Pons (tissue), 1 donor: ENCODE measurements at places on chromosomes 5 and 9.

DNA sequence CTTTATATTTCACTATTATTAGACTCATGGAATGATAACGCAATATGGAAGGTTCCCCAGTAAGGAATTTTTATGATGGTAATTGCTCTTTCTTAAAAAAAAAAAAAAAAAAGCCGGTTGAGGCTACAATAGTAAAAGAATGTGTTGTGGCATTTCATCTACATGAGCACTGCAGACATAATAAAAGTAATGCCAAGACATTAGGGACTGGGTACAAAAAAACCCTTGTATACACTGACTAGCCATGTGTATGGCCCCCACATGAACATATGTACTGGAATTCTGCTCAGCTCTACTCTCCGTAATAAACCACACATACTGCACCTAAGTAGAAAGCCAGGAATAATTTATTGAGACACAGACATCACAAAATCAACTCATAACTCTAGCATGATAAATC lies 218.4 kb downstream of the ADAMTS6 start:
- DNase-seq = no peak

- DNase-seq = no peak
These were observed 32.4 kb downstream of the CTNNAL1 start for GRCh38 chr9:108980893-108981292.

GRCh38 chr5:159814805-159815585 lies 101.3 kb upstream of the ADRA1B start:
- no peak for DNase-seq

- peak; percentile 45 for DNase-seq
These were observed 42.3 kb downstream of the RNF180 start for GRCh38 chr5:64207978-64208377.

DNA sequence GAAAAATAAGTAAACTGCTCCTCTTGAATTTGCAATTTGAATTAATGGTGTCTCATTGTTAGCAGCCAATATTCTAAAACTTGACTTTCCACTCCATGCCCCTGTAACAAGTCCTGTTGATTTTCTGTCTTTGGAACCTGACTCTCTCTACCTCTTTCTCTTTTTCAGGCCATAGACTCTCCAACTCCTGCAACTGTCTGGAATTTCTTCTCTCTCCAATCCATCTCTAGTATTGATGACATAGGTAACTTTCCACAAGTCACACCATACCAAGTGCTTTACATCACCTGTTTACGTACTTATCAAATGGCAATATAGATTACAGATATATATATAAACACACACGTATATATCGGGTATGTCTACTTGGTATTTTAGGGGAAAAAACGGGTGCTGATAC lies 923 bp downstream of the C5orf34 start:
- DNase-seq = no peak

GRCh38 chr5:116386633-116387032 lies 188.0 kb downstream of the SEMA6A start:
- no peak for DNase-seq

DNA sequence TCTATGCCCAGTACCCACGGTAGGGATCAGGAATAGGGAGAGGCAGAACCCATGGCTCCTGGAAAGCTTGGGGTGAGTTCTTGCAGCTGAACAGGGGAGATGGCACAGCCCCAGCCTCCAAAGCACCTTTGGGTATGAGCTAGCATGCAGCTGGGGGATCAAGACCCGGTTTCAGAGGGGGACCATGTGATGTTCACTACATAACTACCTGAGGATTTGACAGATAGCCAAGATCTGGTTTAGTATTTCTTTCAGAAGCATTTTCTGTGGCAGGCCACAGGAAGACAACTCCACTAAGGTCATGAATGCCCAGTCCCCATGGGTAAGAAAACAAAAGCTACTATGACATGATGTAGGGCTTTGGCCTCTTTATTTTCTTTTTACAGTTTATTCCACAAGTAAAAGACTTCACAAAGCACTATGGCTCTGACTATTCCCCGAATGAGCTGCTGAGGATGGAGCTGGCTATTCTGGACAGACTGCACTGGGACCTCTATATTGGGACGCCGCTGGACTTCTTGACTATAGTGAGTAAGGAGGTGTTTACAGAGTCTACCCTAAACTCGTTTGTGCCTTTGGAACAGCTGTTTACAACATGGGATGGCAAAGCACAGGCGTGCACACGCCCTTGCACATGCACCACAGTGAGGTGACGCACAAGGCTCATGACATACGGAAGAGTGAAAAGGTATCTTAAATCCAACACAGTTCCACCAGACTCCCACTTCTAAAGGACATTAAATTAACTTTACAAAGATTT lies 3.4 kb downstream of the CCNI2 start:
- no peak for DNase-seq

DNA sequence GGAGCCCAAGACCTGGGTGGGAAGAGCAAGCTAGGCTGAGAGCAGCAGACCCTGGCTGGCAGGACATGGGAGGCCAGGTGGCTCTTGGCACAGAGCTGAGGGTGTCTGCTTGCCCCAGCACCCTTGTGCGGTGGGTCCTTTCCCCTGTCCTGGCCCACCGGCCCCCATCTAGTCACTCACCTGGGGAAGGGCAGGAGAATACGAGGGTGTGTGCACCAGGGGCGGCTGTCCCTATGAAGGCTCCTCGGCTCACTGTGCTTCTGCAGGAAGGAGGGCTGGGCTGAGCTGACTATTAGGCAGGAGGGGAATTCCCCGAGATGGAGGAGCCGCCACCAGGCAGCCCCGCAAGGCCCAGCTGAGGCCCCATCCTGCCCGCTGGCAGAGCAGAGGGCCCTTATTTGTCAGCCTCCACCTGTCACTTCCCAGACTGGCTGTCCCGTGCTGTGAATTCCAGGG lies 6.1 kb upstream of the TNIP1 start:
- DNase-seq = no peak

DNA sequence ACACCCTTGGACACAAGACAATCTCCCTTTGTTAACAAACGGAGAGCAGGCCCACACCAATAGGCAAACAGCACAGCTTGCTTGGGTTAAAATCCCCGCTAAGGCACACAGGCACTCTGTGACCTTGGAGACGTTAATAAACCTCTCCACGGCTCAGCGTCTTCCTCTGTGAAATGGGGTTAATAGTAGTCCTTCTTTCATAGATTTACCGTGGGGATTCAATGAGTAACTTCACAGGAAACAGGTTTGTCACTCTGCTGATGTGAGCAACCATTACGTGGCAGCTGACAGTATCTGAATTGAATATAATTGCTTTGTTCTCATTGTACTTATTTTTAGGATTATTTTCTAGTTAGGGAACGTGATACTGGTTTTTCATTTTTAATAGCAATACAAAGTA lies 65.2 kb upstream of the ADRA1B start:
- peak; percentile 48 for DNase-seq
